ENCODE measurements at places on chromosomes 1 and 21.

- DNase-seq = no peak
These were observed 52.0 kb downstream of the SLC9A1 start for GRCh38 chr1:27102707-27103468.

DNA sequence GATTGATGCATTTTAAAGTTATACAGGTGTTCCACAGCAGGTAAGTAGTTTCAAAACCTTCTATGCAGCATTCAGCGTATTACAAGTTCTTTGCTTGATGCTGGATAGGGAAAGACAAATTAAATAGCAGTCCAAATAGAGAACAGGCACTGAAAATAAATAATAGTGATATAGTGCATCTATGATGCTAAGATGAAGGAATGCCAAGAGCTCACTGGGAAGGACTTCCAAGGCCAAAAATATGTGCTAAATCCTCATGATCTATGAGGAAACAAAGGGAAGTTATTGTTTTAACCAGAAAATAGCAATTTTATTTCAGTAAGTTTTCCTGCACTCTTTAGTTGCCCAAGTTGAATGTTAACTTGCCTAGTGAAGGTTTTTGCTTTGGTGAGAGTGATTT is 127.8 kb upstream of the GREM2 start:
- no peak for DNase-seq

DNA sequence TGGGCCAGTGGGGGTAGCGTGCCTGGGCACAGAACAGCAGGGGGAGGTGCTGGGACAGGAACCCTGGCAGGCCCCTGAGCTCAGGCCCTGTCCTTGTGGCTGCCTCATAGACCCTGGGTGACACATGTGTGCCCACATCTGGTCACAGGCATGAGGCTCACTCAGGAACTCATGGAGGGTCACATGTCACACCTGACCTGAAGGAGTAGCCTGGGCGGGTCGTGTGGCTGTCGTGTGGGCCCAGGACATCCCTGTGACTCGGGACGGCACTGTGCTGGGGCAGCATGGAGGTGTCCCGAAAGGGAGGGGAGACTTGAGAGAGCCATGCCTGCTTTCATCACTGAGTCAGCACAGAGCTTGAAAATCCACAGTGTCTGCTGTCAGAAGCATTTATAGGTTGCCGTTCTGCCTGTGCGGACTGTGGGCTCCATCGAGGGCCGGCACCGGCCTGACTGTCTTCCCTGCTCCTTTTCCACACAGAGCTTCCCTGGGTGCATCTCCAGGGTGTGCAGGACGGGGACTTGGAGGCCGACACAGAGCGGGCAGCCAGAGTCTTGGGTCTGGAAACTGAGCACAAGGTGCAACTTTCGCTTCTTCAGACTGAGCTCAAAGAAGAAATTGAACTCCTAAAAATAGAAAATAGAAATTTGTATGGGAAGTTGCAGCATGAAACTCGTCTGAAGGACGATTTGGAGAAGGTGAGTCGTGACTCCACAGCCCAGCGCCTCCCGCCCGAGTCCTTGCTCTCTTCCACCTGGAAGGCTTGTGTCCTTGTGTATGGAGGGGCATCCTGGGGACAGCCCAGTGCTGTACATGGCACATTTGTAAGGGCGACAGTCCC is 32.8 kb downstream of the PCNT start:
- no peak for DNase-seq

DNA sequence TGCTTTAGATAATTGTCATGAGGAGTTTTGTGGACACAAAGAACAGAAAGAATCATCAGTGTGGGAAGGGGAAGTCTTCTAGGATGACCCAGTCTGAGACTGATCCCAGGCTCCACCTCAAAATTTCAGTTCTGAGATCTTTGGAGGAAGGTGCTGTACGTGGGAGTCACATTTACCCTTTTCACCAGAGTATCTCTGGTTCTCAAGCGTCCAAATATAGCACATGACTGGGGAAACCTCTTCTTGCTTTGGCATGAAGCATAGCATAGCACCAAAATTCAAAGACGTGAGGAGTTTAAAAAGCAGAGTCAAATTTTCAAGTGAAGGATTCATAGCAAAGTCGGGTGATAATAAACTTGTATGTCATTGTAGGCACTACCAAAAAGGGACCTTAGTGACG is 96.5 kb downstream of the LRRC53 start:
- DNase-seq = no peak

GRCh38 chr1:71586030-71586429 is 505.2 kb upstream of the ZRANB2 start:
- no peak for DNase-seq

DNA sequence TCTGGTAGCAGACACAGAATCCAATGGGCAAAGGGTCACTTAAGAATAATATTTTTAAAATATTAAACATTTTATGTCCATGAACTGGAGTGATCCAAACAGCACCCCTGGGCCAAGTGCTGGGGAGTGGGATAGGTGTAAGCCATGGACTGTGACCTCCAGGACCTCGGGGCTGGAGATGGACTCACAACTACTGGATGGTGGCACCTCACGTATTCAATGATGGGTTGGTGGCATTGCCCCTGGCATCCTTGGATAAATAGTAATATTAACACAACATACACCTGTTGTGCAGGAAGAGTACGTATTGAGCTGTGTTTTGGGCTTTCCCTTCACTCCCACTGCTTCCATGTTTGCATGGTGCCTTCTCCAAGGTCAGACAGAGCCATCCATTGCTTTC is 39.3 kb upstream of the TENT5C start:
- no peak for DNase-seq

- no peak for DNase-seq
These were observed at the start of gene MLLT11 for GRCh38 chr1:151060007-151060656. TSS of gene MLLT11 (plus strand) at chr1:151060397. CDS start at chr1:151067225, 6,828 bp downstream.

DNA sequence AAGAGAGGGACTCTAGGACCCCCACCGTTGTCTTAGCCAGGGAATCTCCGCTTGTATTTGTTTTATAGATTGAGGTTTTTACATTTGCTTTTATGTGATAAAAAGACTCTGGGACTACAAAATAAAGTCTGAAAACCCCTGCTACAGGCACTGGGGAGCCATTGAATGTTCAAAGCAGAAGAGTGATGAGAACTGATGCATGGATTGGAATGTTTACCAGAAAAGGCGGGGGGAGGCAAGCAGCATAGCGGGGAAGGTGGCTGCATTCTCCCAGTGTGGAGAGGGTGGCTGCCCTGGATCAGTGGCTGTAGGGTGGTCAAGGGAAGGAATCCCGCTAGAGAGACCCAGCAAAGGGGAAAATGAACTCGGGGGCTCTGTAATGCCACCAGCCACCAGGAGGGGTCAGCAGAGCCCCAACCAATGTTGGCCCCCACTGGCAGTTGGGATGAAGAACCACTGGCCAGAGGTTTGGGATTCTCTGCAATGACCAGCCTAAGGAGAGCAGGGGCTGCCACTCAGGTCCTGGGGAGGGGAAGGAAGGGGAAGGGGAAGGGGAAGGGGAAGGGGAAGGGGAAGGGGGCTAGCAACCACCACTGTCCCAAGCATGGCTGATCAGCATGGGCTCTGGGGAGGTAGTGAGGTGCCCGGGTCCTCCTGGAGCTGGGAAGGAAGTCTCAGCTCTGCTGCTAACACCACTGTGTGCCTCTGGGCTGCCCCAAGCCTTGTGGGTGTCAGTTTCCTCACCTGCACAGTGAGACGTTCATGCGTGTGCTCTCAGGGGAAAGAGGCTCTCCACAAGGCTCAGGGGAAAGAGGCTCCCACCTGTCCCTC is 19.2 kb upstream of the PEF1 start:
- DNase-seq = no peak

GRCh38 chr21:23014021-23014420 is 2015.8 kb downstream of the NCAM2 start:
- DNase-seq = no peak

- no peak for DNase-seq
These were observed 33.0 kb downstream of the MRAP start for GRCh38 chr21:32331444-32332305.

DNA sequence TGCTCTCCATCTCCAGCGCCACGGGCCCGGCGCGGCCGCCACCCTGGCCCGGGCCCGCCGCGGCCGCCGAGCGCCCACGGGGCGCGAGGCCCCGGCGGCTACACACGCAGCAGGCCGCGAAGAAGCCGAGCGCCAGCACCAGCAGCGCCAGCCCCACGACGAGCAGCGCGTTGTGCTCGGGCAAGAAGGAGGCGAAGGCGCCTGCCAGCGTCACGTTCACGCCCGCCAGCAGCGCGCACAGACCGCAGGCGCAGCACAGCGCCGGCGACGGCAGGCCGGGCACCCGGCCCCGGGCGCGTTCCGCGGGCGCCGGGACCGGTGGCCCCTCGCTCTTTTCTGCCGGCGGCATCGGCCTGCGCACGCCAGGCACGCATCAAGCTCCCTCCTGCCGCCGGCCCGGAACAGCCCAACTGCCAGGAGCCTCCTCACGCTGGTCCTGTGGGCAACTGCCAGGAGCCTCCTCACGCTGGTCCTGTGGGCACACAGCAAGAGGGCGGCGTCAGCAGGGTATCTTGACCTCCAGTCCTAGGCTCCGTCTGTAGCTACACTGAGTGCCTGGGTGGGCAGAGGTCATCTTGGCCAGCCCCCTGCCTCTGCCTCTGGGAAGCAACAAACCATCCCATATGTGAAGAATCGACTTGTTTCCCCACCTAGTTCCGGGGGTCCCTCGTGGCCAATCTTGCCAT is 18.1 kb downstream of the KNCN start:
- DNase-seq = no peak

DNA sequence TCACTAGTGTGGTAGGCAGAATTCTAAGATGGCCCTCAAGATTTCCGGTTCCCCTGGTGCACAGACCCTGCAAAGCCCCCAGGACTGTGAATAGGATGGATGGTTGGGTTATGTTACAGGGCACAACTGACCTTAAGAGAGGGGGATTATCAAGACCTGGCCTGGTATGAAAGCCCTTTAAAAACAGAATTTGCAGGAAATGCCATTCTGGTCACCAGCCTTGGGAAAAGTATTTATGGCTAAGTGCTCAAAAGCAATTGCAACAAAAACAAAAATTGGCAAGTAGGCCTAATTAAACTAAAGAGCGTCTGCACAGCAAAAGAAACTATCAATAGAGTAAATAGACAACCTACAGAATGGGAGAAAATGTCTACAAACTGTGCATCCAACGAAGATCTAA is 144.7 kb upstream of the EDN2 start:
- DNase-seq = no peak

- no peak for DNase-seq
These were observed 598.6 kb downstream of the AJAP1 start for GRCh38 chr1:5253036-5253435.

DNA sequence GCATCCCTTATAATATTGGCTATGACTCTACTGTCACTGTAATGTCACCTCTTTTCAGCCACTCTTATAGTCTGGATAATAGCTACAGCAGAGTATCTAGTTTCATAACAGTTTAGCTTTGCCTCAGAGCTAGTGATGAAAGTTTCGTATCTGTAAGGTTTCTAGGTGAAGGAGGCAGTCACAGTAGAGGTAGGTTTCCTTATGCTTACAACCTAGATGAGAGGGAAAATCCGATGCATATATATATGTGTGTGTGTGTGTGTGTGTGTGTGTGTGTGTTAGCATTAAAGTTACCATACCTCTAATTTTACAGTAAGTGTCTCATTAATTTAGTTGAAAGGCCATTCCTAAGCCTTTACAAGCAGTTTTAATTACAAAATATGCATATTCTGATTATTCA is 2.2 kb upstream of the TOR1AIP2 start:
- no peak for DNase-seq

- no peak for DNase-seq
These were observed 622 bp upstream of the IL6R start for GRCh38 chr1:154404511-154404931.

GRCh38 chr1:70364439-70364838 is 9.9 kb upstream of the ANKRD13C start:
- DNase-seq = no peak

DNA sequence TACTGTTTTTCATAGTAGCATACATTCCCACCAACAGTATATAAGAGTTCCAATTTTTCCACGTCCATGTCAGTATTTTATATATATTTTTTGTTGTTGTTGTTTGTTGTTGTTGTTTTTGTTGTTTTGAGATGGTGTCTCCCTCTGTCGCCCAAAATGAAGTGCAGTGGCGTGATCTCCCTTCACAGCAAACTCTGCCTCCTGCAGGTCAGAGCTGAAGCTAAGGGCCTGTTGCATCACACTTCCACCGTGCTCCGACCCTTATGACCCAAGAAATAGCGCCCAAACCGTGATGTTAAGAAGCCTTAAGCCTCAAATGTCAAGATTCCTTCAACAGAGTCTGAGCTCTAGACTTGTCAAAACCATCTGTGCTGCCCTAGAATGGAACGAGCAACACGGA is 2032.3 kb downstream of the MRPL39 start:
- DNase-seq = no peak

All from SIG-M5 (cell line).